ENCODE measurements at places on chromosomes 3 and 15.

GRCh38 chr15:50049871-50050270 lies 69.2 kb downstream of the ATP8B4 start:
- DNase-seq: no peak

DNA sequence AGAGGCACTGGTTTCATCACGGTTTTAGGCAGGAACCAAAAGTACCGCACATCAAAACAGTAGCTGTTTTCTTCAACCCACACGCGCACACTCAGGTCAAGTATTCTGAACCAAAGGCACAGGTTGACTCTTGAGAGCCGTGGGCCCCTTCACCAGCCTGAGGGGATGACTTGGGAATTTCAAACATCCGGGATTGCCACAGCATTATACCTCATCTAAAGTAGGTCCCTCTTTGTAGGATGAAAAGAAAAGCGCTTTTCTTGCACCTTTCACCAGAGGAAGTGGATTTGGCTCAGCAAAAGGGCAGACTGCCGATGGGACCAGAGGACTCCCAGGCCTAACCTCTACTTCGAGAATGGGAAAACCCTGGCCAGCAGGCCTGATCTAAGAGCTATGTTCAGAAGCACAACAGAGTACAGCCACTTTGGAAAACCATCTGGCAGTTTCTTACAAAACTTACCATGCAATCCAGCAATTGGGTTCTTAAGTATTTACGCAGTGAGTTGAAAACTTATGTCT lies 88.2 kb upstream of the PROK2 start:
- DNase-seq: no peak

GRCh38 chr3:29291260-29291981 lies 10.6 kb downstream of the RBMS3 start:
- DNase-seq: no peak

GRCh38 chr3:115347737-115348136 lies 200.6 kb upstream of the ZBTB20 start:
- DNase-seq: no peak

DNA sequence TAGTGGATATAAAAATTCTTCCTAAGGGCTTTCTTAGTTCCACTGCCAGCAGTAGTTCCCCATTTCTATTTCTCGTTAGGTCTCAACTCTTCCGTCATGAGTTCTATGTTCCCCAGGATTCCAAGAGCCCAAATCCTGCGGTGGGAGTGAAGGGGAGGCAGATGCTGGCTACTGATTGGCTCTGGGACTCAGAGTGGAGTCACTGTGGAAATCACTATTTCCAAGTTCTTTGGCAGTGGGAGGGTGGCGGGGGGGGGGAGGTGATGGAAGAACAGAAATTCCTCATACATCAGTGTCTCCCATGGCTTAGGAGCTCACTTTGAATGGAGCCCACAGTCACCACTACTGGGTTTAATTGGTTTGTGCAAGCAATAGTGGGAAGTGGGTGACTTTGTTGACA lies 5.6 kb downstream of the CCR1 start:
- DNase-seq: no peak

- DNase-seq: no peak
Observed at GRCh38 chr3:118766306-118766669, 268.4 kb downstream of the IGSF11 start.

DNA sequence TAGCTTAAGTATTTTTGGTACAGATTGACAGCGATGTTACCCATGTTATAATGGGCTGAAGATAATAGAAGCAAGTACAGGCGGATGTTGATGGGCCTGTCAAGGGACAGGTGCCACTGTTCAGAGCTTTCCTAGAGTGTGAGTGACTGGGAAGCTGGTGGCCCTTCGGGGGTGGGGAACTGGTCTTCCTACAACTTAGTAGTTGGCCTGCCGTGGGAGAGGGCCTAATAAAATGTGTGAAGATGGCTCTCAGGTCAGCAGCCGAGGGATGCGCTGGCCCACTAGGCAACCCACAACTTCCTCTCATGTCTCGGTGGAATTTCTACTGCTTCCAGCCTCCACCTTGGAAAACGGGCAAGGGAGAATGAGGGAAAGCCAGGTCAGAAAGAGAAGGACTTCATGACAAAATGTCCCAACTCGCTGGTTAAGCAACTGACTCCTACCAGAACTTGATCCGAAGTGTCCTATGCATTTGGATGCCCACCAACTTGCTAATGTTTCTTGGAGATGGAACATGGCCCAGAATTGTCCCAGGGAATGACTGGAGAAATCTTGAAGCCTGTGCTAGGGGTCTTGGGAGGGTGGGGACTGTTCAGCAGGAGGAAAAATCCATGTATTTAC lies 1.4 kb downstream of the GYG1 start:
- DNase-seq: no peak

DNA sequence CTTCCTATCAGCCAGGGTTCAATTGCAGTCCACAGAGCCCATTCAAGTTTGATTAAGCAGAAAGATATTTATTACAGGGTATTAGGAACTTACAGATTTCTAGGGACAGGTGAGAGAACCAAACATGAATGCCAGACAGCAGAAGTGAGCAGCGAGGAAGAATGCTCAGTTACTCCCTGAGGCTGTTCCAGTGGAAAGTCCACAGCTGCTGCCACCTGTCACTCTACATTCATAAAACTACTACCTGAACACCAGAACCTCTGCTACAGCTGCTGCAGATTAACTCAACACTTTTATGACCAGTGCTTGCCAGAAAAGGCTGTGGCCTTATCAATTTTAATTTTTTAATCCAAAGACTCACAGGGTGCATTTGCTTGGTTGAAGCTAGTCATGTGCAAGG lies 325.4 kb upstream of the ONECUT1 start:
- no peak for DNase-seq

GRCh38 chr3:52704611-52705437 lies 767 bp downstream of the GLT8D1 start:
- no peak for DNase-seq

DNA sequence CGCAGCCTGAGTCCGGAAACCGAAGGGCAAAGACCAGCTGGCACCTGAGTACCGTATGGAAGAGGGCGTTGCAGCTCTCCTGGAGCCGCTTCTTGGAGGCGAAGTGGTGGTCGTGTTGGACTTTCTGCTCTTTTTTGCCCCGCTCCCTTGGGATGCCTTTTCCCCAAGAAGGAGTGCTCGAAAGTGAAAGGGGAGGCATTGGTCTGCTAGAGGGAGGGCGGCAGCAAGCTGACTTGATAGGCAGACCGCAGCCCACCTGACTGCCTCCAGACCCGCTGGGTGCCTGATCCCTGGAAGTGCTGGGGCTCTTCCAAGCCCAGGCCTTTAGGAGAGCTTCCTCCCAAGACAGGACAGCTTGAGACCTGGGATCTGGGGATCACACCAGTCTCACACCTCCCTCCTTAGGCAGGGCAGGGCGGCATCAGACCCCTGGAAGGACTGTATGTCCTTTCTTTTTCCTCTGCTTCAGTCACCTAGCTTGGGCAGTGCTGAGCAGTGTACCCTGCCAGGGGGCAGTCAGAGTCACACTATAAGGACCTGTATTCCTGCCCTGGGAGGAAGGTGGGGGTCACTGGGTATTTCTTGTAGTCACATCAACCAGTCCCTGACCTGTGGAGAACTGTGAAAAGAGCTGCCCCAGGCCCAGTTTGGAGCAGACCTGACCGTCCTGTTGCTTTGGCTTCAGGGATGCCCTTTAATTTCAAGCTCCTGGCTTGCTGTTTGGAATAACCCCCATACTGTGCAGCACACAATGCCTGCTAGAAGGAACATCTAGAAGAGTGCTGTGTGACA lies 2.1 kb downstream of the ACVR2B start:
- no peak for DNase-seq

- no peak for DNase-seq
Observed at GRCh38 chr15:42832576-42832975, 88.0 kb downstream of the TTBK2 start.

GRCh38 chr3:54873059-54874010 lies 54.5 kb downstream of the LRTM1 start:
- DNase-seq: no peak

- DNase-seq: no peak
Observed at GRCh38 chr3:58072052-58072762, 64.0 kb downstream of the FLNB start.

GRCh38 chr15:73518876-73519733 lies 76.1 kb downstream of the REC114 start:
- DNase-seq: no peak

DNA sequence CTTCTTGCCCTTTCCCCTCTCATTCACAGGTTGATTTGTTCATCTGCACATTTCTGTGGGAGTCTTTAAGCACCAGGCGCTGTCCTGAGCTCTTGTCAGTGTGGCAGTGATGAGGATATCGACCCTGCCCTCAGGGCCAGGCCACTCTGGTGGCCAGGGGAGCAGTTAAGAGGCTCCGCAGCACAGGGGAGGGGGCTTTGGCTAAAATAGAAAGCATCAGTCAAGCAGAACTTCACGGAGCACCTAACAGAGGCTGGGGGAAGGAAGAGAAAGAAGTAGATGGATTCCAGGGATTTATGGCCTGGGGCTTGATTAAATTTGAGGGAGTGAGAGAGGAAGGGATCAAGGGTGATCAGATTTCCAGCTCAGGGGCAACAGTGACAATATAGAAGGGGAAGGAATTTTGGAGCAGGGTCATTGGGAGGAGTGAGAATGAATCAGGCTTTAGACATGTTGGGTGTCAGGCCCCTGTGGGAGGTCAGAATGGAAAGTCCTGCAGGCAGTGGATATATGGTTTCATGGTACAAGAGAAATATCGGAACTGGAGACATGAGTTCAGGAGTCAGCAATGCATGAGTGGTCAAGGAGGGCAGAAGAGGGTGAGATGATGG lies 73.0 kb upstream of the GLCE start:
- no peak for DNase-seq

- no peak for DNase-seq
Observed at GRCh38 chr3:79424811-79425210, 343.0 kb downstream of the ROBO1 start.

DNA sequence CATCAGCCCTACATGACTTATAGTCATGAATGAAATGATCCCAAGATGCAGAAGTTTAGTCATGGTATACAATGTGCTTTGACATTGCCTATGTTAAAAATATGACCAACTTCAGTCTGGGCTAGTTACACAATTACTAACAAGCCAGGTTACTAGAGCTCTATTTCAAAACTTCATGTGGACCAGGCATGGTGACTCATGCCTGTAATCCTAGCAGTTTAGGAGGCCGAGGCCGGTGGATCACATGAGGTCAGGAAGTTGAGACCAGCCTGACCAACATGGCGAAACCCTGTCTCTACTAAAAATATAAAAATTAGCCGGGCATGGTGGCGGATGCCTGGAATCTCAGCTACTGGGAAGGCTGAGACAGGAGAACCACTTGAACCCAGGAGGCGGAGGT lies 613.0 kb downstream of the CADM2 start:
- no peak for DNase-seq

DNA sequence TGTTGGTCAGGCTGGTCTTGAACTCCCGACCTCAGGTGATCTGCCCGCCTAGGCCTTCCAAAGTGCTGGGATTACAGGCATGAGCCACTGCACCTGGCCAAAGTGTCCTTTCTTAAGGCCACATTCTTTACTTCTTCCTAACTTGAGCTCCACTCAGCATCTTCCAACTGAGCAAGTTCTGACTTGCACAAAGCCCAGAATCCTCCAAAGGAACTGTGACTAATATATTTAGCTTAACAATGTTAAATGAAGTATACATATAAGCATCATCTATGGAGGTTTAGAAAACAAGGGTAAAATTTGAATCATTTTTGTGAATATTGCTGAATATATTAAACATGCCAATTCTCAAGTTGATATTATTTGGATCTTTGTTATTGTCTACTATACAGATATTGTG lies 93.7 kb downstream of the SHQ1 start:
- DNase-seq: no peak
